Hepatocyte (in vitro differentiated cells): ENCODE measurements at places on chromosomes 1 and 21.

DNA sequence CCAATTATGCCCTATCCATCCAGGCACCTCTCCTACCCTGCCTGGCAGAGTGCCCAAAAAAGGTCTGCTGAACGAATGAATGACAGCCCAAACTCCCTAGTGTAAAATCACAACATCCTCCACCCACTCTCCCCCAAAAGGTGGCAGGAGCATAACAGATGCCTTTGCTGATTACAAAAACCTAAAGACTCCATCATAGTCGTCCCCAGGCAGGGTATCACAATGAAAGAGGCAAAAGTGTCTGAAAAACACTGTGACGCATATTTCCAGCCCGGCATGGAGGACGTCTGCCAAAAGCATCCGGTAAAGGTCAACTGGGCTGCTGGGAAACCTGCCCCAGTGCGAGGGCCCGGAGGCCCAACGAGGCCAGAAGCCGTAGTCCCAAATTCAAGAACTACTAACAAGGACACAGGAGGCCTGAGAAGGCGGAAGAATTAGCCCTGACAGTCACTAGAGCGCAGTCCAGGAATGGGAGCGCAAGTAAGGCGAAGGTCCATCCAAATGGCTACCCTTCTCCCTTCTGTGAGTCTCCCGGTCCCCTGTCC lies 576 bp downstream of the SMIM12 start:
- DNase-seq: peak; percentile 20

DNA sequence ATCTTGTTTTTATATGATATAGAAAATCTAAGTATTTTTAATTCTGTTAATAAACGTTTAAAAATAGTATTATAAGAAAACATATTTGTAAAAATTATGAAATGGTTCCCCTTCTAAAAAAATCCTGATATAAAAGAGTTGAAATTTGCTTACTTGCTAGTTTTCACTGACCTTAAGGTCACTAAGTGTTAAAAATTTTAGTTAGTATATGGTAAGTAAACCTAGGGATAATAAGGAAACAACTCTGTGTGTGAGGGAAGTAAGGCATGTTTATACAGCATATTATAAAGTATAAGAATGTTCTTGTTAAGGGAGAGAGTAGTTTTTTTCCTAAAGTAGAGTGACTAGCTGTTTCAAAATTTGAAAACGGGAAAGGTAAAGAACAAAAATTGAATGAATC lies 130.9 kb upstream of the LYPLAL1 start:
- DNase-seq: no peak

GRCh38 chr1:172134087-172134731 lies 286.3 kb upstream of the C1orf105 start:
- no peak for DNase-seq

GRCh38 chr1:241772932-241773500 lies 75.0 kb upstream of the EXO1 start:
- DNase-seq: no peak

DNA sequence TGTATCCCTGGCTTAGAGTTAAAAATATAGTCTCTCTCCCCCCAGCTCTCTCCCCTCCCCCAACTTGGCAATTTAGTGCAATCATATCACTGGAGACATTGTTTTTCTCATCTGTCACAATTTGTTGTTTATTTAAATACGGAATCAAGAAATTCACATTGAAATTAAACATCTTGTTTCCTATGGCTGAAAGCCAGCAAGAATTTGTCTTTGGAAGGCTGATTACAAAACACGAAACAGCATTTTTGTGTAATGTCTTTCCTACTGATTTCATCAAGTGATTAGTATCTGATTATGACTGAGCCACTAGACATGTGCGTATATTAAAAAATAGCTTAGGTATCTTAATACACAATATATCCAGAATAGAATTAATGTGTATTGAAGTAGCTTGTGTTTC lies 119.7 kb downstream of the LYPLAL1 start:
- no peak for DNase-seq

- no peak for DNase-seq
These were observed 128.5 kb upstream of the EDN2 start for GRCh38 chr1:41612953-41613352.

DNA sequence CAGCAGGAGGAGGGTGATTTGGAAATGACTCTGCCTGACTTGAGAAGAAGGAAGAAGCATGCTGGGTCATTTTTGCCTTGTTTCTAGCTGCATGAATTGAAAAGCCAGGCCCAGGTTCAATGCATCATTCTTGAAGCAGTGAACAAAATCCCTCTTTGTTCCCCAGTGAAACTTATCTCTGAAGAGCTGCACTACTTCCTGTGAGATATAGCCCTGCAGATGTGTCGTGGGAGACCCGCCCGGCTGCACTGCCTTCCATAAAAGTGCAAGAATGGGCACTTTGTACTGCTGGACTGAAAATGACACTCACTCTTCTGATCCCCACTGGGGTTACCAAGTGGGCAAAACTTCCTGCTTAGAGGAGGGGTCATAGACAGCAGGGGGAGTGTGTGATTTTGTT lies 249.2 kb upstream of the NFIA start:
- peak; percentile 18 for DNase-seq

- DNase-seq: no peak
These were observed 376 bp downstream of the GBP1 start for GRCh38 chr1:89064632-89065031.

DNA sequence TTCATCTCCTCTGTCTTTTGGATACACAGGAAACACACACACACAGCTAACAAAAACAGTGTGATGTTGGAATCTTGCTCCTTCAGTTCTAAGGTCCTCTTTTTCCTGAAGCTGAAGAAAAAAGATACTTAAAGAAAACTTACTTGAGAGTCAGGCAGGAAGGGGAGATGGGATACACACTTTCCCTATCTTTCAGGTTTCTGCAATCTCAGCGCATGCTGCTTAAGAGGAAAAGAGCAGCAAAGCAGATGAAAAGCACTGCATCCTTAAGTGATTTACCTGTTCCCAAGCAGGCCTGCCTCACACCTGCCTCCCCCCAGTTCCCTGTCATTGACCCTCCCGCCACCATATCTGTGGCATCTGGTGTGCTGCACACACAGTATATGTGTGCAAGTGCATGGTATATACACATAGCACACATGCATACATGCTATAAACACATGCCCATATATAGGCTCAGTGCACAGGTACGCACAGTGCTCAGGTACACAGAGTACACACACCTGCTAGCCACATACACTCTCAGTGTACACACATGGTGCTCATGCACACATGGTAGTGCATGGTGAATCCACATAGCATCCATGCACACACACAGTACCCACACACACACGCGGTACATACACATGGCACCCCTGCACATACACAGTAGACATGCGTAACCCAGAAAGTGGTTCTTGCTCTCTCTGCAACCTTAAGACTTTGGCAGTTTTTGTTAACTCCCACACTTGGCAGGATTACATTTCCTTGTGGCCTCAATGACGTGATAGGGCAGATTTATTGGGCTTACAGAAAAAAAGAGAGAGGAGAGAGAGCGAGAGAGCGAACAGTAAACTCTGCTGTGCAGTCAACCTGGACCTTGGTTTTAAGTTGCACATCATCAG lies 166.9 kb downstream of the TOMM20 start:
- no peak for DNase-seq

DNA sequence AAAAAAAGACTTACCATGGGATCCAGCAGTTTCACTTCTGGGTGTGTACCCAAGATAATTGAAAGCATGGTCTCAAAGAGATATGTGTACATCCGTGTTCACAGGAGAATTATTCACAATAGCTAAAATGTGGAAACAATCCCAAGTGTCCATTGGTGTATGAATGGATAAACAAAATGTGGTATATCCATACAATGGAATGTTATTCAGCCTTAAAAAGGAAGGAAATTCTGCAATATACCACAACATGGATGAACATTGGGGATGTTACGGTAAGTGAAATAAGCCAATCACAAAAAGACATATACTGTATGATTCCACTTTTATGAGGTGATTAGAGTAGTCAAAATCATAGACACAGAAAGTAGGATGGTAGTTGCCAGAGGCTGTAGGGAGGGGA lies 7.0 kb upstream of the TUT4 start:
- no peak for DNase-seq

DNA sequence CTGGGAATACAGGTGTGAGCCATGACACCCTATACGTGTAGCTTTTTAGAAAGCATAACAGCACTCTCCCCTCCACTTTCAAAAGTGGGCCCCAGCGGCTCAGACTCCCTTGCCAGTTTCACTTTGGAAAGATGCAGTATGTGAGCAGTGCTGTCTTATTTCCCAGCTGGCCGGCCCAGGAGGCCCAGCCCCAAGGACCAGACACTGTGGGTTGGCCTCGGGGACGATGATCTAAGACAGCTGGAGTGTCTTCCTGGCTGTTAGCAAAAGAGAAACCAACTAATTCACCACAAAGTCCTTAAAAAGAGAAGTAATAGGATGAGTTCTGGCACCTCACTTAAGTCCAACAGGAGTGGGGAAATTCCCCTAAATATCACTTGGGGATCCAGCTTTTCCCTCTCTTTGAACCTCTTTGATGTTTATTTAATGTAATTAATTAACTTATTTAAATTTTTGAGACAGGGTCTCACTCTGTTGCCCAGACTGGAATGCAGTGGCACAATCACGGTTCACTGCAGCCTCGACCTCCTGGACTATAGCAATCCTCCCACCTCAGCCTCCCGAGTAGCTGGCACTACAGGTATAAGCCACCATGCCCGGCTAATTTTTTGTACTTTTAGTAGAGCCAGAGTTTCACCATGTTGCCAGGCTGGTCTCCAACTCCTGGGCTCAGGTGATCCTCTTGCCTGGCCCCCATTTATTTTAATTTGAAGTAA lies 17.6 kb upstream of the CLIC4 start:
- peak; percentile 71 for DNase-seq

DNA sequence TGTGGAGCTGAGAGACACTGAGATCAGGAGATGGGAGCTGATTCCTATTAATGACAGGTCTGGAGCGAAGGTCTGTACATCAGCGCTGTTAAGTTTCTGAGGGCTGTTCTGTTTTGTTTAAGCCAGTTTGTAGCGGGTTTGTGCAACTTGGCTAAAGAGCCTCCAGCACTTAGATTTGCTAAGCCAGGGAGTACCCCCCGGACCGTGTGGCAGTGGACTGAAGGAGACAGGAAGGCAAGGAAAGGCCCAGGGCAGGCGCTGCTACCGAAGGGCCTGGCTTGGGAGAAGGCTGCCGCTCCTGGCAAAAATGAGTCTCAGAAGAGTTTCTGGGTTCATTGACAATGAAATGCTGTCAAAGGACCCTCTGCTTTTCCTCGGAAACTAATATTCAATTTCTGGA lies 139.3 kb upstream of the ZNF644 start:
- DNase-seq: no peak

DNA sequence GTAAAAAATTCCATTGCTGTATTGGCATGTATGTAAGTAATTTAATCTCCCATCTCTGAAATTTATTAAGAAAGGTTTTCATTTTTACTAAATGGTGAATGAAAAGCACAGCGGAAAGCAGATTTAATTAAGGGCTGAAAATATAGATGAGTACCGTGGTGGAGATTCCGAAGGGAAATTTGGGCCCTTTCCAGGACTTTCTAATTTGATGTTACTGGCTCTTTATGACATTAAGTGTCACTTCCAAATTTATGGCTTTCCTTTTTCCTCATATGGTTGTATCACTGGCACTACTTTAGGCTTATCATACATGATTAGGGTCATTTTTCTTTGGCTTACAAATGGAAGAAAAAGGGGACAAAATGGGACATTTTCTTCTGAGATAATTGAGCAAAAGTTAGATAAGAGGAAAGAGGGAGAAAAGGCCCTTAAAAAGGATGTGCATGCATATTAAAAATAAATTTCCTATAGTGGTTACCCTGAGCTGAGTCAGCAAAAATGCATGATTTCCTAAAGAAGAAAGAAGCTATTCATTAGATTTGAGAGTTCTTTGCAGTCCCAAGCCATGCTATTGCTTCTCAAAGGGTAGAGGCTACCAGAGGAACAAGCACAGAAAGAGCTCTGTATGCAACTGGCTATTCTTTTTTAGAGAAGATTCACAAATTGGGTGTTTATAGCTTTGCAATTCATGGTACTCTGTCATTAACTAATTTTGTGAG lies 74.9 kb upstream of the CNIH3 start:
- no peak for DNase-seq

DNA sequence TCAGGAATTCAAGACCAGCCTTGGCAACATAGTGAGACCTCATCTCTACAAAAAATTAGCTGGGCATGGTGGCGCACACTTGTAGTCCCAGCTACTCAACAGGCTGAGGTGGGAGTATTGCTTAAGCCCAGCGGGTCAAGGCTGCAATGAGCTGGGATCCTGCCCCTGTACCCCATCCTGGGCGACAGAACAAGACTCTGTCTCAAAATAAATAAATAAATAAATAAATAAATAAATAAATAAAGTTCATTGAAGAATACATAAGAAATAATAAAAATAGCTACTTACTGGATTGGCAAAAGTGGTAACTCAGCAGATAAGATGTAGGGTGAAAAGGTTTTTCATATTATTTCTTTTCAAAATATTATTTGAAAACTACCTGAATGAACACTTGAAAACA lies 5.9 kb downstream of the CEP170 start:
- DNase-seq: no peak

DNA sequence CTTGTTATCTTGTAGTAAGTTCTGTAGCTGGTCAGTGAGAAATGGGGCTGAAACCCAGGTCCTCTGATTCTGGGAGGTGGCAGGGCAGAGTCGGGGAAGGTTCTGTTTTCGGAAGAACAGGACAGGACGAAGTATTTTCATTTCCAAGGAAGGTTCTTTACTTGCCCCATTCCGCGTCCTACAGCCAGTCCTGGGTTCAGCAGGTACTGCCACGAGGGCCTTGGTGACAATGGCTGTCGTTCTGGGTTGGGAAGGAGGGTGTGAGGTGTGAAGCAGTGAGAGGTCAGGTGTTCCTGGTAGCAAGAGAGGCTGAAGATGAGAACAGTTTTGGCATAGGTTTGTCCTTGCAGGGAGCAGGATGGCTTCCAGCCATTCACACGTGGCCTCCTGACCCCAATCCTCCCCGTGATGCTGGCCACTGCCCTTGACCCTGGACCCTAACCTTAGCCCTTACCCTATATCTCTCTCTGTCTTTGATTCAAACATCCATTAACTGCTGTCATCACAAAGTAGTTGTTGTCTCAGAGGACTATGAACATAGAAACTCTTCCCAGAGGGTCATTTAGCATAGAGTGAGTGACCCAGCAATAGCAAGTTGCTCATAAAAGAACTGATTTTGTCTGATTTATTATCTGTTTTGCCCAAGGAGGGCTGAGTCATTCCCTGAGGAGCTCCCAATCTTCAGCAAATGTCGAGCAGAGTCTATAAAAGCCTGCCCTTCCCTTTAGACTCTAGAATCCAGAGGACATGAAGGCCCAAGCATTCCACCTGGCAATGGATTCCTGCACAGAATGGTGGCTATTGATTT lies 25.0 kb downstream of the VASH2 start:
- no peak for DNase-seq

DNA sequence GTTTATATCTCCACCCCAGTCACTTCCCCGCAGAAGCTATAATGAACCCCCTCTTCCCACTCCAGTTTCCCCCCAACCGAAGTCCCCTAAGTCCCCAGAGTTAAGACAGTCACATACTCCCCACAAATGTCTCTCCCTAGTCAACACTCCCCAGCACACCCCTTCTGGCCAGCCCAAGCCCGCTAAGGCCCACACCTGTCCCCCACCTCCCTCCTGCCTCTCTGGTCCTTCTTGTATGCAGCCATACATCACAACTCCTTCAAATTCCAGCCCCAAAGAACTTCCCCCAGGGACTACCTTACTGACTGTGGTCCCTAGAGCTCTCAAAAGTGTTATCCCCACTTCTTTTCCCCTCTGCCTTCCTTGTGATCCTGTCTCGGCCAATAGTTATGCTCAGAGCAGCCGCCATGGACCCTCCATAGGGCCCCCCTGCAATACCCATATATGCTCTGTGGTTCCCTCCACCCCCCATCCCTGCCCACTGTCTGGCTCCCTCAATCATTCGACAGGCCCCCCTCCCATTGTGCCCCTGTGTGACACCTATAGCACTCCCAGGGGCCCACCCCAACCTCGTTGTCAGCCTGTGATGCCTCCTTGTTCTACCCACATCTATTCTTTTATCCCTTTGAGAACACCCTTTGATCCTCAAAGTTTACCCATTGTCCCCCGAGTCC lies 2.2 kb downstream of the NSUN4 start:
- no peak for DNase-seq
